ENCODE measurements at places on chromosomes 3 and 15. TPM values are rescaled to one million over a fixed set of nuclear protein-coding genes. Genes with fewer than 3 reads are reported as not detected.

The FBN1 gene
- 12.6 TPM for total RNA-seq

The GP9 gene
- not detected for total RNA-seq

The NAALADL2 gene
- total RNA-seq: 1.6 TPM

The CCDC80 gene
- 0.86 TPM for total RNA-seq

The CERS3 gene
- not detected for total RNA-seq

The SH3GL3 gene
- 2.8 TPM for total RNA-seq

The FBXW12 gene
- 0.66 TPM for total RNA-seq

The SI gene
- not detected for total RNA-seq

The C3orf85 gene
- not detected for total RNA-seq

The HCN4 gene
- total RNA-seq: 17.0 TPM

The PLA2G4D gene
- total RNA-seq: not detected

The CYP11A1 gene
- not detected for total RNA-seq

The PAQR9 gene
- 2.5 TPM for total RNA-seq

The PLS1 gene
- 1.3 TPM for total RNA-seq

The RTP2 gene
- not detected for total RNA-seq
